Stimulated activated CD4-positive, alpha-beta T cell treated with anti-CD3 and anti-CD28 coated beads, Interleukin-15, amount 100 ng/mL, for 24 hours (primary cell): ENCODE measurements at places on chromosomes 4 and X.
A peak's percentile ranks its signal among the peaks of the same experiment; 100 is the strongest.

DNA sequence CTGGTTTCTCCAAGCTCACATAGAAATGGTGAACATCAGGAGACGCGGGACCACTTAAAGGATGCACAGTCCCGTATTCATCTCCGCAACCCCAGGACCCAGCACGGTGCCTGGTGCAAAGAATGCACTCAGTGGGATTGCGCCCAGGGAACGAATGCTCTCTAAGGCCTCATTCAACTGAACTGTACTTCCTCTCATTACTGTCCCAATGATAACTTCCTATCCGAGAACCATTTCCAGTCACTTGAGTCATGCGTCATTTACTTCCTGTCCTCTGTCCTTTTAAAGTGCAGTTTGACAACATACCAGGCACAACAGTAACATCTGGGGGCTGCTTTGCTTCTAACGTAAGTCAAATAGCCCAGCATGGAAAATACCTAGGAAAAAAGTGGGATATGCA lies 75.7 kb downstream of the RBM47 start:
- no peak for DNase-seq

DNA sequence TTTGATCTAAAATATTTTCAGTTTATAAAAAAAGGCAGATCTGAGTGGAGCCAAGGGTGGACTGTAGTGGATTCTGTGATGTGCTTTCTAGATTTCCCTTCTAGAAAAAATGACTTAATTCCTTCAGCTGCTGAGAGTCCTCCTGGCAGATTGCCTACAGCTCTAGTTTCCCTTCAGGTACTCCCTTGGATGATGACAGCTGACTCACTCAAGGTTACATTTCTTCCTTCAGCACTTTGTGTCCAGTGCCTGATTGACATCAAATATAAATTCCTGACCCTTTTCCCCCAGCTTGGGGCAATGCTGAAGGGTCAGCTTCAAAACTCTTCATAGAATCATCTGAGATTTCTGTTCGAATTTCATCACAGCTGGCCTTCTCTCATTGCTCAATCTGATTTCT lies 161.7 kb downstream of the EMCN start:
- DNase-seq = no peak

DNA sequence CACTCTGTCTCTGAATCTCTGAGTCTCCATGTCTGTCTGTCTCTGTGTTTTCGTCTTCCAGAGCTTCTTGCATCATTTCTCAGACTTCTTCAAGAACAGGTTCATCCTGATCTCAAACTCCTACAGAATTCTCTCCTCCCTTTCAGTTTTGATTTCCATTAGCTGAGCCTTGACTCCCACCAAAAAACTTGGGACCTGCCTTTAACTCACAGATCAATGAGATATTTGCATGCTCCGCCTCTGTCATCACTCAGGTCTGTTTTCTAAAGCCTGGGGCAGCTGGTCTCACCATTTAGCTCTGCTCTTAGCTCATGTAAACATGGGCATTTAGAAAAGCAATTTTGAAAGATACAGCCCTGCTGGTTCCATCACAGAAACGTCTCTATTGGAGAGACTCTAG lies 8.6 kb downstream of the DAPP1 start:
- DNase-seq = no peak

GRCh38 chr4:47690611-47691010 lies 147.3 kb downstream of the CORIN start:
- DNase-seq = no peak

DNA sequence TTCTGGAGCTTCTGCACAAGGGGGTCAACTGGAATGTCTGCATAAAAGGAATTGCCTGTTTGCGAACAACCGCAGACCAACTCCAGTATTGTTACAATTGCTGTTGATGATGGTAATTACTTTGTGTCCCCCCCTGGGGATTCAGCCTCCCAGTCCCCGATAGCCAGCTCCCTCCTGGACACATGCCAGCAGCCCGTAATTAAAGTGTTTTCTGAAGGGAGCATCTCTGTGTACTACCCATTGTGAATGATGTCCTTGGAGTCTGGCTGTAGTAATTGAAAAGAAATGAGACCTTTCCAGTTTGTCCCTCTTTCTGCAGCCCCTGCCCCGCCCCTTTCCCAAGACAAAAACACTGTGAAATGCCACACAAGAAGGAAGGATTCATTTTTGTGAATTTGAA lies 377.1 kb upstream of the LCORL start:
- DNase-seq = no peak

- no peak for DNase-seq
Observed at GRCh38 chr4:110953898-110954297, 331.0 kb upstream of the PITX2 start.

- no peak for DNase-seq
Observed at GRCh38 chr4:77695774-77696173, 90.2 kb downstream of the CXCL13 start.

GRCh38 chr4:69831646-69832325 lies 28.2 kb downstream of the SULT1E1 start:
- no peak for DNase-seq

DNA sequence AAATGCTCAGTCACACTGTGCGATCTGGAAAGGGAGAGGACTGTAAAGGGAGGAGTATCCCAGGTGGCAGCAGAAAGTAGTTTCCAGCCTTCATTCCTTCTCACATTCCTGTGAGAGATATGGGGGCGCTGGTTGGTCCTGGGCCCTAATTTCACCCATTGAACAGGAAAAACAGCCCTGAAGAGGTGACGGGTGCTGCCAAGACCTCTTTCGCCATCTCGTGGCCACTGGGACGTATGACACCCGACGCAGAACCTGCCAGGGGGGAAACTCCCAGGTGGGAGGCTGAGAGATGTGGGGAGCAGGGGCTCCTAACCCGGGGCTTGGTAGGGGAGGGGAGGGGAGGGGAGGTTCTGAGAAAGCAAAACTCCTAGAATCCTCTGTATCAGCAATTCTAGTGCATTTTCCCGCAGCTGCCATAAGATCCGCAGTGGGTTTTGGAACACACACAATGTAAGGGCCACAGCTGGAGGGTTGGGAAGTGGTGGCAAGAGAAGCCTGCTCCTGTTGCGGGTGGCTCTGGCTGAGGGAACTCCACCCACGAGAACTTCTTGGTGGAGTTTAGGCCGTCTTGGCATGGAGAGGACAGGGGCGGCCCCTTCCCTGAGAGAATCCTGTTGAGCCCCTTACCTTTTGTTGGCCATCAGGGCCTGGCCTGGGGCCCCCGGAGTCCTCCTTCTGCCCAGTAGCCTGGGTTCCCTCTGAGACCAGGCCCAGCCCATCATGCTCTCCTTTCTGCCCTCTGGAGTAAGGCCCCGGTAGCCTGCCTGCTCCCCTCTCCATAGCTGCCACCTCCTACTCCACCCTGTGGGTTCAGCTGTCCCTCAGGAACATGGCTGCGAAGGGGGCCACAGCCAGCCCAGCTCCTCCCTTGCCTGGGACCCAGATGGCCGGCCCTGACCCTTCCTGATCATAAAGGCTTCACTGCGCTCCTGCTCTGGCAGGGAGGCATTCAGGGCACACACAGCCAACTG lies 134.1 kb downstream of the OR13H1 start:
- DNase-seq = peak; percentile 56
